CD4-positive, alpha-beta memory T cell (primary cell): ENCODE measurements at places on chromosomes 16 and 17.

DNA sequence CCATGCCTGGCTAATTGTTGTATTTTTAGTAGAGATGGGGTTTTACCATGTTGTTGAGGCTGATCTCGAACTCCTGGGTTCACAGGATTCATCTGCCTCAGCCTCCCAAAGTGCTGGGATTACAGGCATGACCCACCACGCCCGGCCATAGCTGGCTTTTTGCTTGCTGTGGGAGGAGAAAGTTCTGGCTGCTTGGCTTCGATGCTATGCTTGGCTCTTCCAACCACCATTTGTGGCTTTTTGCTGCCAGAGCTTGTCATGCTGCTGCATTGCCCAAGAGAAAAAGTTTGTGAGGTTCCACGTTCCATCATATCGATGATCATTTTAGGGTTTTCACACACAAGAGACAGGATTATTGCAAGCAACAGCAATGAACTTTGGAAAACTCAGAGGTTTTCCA is 16.2 kb downstream of the BMERB1 start:
- DNase-seq = no peak

GRCh38 chr17:13917634-13918033 is 151.7 kb upstream of the COX10 start:
- no peak for DNase-seq

GRCh38 chr17:2897605-2898004 is 101.4 kb downstream of the RAP1GAP2 start:
- DNase-seq = no peak

DNA sequence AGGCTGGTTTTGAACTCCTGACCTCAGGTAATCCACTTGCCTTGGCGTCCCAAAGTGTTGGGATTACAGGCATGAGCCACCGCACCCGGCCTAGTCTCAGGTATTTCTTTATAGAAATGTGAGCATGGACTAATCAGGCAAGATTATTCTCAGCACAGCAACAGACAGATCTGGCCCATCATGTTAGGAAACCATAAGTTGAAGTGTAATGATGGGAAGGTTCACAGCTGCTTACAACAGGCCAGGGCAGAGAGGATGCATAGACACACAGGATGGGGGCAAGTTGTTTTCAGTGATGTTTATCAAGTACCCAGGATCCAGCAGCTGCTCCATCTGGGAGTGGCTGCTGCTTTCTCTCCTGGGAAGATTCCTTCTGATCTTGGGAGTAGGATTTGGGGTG is 16.6 kb upstream of the NOS2 start:
- DNase-seq = no peak
